ENCODE measurements at places on chromosomes 16 and 17. TPM values are rescaled to one million over a fixed set of nuclear protein-coding genes. Genes with fewer than 3 reads are reported as not detected.

DNA sequence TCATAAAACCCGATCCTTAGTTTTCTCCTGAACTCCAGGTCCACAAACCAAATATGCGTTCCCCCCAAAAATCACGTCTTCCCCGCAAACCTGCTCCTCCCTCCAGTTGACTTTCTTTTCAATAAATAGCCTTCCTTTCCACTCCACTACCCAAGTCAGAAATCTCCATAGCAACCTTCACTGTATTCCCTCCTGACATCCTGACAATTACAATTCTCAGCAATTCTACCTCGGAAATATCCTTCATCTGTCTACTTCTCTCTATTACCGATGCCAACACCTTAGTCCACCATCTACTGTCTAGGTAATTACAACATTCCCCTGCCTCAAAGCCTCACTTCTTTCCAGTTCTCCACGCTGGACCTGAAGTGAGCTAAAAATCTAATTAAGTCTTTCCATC, 50.7 kb downstream of the SMURF2 start:
- DNase-seq = no peak

DNA sequence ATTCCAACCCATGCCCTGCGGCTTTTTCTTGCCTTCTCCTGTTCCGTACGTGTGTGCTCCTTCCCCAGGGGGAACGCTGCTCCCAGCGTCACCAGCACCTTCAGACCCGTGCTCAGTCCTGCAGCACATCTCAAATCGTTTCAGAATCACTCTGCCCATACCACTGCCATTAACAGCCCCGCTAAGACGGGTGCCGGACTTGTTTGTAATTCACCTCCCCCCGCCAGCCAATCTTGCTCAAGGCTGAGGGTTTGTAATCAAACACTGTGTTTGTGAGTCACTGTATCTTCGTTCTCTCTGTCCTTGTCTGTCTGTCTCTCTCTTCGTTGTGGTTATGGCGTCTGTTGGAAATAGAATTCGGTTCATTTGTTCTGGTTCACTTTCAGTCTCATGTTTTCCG, 17.3 kb downstream of the CARD14 start:
- DNase-seq = no peak

COG7 gene
- total RNA-seq = 9.6 TPM

TBC1D3K gene
- not detected for total RNA-seq

- no peak for DNase-seq
Measured at GRCh38 chr17:39236450-39236927, 10.7 kb upstream of the STAC2 start.

GRCh38 chr16:24524855-24525677, 14.3 kb upstream of the RBBP6 start:
- no peak for DNase-seq

Data from pancreas (tissue), 10 donors.